ENCODE measurements at places on chromosomes 12 and 14.
A peak's percentile ranks its signal among the peaks of the same experiment; 100 is the strongest.

- DNase-seq = no peak
Observed at GRCh38 chr14:30242744-30243143, 315.1 kb upstream of the PRKD1 start.

DNA sequence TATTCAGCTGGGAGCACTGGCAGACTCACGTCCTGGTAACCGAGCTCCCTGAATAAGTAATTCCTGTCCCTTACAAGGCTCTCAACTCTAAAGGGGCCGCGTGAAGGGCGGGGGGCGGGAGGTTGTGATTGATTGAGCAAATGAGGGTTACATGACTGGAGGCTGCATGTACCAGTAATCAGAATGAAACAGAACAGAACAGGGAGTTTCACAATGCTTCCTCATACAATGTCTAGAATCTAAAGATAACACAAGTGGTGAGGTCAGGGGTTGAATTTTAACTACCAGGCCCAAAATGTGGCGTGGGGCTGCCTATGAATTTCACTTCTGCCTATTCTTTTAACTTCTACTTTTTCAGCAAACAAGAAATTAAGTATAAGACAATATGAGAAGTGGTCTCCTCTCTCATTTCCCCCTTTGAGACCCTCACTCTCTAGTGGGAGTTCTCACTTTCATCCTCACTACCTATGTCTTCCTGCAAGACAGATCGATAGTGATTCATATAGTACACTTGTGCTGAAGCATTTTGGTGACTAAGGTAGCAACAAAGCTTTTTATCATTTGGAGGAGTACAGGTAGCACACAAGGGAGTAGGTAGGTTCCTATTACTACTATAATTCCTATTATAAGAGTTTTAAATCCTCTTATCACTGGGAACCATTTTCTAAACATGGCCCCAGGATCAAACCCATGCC is 239.8 kb downstream of the KTN1 start:
- DNase-seq = no peak

- peak; percentile 4 for DNase-seq
Observed at GRCh38 chr12:115709540-115710011, 567.9 kb downstream of the MED13L start.

GRCh38 chr12:97680751-97681150 is 218.1 kb downstream of the RMST start:
- no peak for DNase-seq

DNA sequence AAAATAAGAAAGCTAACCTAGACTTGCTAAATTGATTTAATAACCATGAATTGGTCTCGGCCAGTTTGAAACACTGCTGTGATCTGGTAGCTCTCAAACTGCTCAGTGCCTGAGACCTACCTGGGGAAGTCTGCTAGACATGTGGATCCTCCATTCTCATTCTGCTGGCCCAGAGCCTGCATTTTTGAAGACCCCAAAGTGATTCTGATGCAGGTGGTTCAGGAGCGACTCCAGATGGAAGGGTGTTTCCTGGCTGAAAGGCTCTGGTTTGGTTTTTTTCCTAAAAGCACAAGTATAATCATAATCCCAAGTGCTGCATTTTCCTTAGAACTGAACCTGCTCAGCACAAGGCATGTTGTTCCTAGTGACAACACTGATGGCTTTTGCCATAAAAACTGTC is 159.5 kb downstream of the ZNF664 start:
- DNase-seq = no peak

GRCh38 chr12:62146318-62146717 is 113.9 kb upstream of the USP15 start:
- DNase-seq = no peak

- DNase-seq = no peak
Observed at GRCh38 chr14:37597914-37598746, 2.7 kb downstream of the TTC6 start.

GRCh38 chr12:126487431-126487980 is 1422.3 kb downstream of the AACS start:
- DNase-seq = no peak
